Stimulated activated CD8-positive, alpha-beta memory T cell treated with anti-CD3 and anti-CD28 coated beads, Interleukin-12 subunit alpha, Interleukin-12 subunit beta, amount 100 ng/mL, for 4 hours (primary cell): ENCODE measurements at places on chromosomes 7 and 10.

DNA sequence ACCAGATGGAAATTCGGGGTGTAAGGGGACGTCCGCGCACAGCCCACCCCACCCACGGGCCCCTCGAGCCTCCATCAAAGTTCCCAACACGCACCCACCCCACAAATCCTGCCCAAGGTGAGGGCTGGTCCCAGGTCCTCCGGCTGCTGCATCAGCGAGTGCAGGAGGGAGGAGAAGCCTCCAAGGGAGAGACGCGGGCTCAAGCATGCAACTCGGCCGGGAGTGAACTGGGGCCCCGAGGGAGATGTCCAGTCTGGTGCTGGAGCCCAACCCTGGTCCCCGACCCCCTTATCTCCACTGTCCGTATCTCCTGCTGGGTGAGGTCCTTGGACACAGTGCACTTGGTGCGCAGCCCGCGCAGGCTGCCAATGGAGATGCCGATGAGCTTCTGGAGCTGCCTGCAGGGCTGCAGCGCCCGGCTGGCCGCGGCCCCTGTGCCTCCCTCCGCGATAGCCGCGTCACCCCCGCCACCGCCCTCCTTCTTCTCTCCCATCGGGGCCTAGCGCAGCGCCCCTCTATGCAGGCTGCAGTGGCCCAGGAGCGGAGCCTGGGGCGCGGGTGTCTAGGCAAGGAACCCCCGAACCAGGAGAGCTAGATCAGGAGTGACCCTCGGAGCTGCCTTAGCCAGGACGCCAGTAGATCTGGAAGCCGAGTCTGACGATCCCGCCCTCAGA, 489.2 kb downstream of the ZNF33B start:
- DNase-seq: no peak

GRCh38 chr7:79301419-79301818, 152.0 kb downstream of the MAGI2 start:
- no peak for DNase-seq

GRCh38 chr7:24158975-24159374, 125.0 kb upstream of the NPY start:
- no peak for DNase-seq

DNA sequence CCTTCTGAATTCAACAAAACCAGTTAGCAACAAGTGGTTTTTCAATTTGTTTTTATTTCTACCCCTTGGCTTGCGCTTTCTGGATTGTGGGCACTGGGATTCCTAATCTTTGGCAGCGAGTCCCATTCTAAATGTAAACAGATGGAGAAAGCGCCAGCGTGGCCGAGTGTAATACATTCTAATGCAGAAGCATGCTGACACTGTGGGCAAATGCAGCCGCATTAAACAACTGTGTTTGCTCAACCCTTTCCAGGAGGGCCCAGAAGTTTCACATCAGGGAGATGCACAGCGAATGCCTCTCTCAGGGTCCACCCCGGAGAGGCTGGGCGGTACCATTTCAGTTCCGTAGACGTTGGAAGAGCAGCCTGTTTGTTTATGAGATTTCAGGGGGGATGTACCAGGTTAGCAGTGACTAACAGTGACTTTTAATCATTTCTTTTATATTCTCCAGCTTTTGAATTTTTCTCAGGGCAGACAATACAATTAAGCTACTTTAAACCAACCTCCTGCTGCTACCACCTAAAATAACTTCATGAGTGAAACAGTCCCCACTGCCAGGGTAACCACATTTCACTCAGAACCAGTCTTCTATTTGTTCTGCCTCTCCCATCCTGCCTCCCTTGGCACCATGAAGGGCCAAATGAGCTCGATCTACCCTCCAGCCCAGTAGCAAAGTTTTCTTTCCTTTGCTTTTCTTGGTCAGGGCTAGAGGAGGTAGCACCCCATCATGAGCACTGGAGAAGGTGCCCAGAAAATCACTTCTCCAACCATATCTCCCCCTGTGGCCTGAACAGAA, 164.2 kb upstream of the ITGB1 start:
- DNase-seq: no peak

DNA sequence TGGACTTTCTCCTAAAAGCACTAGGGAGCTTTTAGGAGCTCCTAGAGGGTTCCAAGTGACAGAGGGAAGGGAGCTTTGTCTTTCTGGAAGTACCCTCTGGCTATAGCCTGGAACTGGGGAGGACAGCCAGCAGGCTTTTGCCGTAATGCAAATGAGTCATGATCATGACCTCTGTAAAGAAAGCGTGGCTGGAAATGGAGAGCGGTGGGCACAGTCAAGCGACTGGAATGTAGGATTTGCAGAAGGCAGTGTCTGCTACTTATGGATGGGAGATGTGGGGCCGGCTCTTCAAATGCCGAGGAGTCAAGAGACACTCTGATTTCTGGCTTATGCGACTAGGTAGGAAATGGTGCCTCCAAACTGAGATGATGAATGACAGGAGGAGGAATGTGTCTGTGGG, 34.6 kb upstream of the PLPP4 start:
- no peak for DNase-seq

DNA sequence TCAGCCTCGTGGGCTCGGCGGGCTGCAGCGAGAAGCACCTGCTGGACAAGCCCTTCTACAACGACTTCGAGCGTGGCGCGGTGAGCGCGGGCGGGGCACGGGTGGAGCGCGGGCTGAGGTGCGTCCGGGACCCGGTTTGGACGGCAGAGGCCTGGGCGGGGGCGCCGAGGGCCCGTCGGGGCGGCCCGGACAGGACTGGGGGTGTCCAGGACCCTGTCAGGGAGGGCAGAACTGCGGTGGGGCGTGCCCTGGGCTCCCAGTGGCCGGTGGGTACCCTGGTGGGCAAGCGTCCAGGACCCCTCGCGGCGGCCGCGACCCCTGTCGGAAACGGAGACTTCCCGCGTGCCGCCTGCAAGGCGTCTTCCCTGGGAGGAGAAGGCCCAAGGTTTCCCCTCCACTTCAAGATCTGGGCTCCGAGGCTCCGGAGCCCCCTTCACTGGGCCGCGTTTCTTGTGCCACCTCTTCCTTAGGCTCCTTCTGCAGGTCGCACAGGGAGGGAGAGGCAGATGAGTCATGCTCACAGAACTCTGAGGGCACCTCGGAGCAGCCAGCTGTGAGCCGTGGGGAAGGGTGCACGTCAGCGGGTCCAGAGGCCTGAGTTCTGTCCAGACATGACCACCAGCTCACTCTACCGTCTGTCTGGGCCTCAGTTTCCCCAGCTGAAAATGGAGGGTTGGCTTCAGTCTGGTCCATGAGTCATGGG, 485 bp downstream of the ALOX5 start:
- no peak for DNase-seq

DNA sequence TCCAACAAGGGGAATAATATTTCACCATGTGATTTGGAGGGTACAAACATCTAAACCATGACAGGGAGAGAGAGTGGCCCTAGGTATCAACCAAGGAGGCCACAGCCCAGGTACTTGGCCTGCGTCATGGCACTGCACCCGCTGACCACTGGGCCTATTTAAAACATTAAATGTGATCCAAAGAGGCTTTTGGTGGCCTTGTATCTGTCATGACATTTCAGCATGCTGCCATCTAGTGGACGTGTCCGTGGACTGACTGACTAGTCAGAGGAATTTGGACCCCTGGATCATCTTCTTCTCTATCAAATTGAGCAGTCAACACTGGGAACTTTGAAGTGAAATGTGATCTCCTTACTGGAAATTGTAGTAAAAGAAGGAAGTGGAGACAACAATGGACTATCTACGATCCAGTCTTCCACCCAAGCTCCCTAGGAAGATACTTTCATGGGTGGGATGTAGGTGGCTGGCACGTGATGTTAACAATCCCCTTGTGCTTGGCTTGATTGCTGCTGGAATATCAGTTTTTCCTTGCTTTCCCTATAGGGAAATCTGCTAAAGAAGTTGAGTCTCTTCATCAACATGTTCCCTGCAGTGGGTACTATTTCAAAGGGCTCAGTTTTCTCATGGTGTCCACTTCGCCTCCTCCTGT, 24.6 kb upstream of the ITGA8 start:
- DNase-seq: no peak

- DNase-seq: peak; percentile 64
These were observed 18.3 kb downstream of the LRRC20 start for GRCh38 chr10:70363971-70364771.

DNA sequence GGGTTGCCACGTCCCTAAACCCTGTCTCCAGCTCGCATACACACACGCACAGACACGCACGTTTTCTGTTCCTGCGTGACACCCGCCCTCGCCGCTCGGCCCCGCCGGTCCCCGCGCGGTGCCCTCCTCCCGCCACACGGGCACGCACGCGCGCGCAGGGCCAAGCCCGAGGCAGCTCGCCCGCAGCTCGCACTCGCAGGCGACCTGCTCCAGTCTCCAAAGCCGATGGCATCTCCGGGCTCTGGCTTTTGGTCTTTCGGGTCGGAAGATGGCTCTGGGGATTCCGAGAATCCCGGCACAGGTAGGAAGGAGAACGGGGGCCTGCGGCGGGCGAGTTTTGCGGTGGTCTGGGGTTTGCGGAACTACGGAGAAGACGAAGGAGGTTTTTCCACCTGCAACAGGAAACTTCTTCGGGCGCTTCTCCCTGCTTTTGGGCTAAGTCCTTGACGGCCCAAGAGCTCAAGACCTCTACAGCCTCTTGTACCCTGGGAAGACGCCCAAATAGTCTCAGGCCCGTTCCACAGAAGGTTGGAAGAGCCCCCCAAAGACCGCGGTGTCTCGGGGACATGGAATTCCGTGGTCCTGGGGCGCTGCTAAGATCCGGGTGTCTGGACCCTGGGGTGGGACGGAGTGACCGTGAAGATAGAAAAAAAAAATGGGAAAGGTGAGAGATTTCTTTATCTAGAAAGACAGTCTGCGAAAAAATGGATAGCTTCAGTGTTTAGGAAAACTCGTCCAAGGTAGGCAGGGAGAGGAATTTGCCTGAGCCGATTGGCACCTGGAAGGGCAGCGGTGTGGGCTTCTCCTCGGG, at the start of gene GAD2:
GAD2 (plus strand) TSS at position 190 of the 811 bp plus-strand sequence; CDS start at position 226, 36 bp downstream.
- DNase-seq: no peak

DNA sequence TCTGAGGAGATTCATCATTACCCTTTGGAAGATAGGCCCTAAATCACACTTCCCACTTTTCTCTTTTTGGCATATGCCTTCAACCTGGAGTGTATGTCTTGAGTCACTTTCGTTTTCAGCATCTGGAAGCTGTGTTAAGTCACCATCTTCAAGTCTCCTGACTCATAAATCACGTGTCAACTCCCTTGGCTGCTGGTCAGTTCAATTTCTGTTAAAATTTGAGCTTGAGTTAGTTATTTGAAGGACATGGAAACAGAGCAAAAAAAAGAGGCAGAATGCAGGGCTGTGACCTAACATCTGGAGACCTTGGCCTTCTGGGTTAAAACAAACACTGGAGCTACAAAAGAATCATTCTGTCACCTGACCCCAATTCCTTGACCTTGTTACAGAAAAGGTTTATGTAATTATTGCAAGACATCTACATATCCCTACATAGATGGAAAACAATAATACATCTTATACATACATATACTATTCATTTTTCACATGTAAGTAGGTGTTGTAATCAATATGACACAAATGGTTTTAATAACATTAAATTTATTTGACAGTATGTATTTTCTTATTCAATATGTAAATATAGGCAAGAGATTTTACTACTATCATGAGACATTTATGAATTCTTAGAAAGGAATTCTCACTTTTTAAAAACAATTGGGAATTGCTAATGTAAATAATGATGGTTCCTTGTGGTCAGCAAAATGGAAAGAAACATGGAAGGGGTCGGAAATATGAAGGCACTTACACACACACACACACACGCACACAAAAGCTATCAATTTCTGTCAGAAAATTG, 169.7 kb upstream of the PHYHIPL start:
- no peak for DNase-seq

DNA sequence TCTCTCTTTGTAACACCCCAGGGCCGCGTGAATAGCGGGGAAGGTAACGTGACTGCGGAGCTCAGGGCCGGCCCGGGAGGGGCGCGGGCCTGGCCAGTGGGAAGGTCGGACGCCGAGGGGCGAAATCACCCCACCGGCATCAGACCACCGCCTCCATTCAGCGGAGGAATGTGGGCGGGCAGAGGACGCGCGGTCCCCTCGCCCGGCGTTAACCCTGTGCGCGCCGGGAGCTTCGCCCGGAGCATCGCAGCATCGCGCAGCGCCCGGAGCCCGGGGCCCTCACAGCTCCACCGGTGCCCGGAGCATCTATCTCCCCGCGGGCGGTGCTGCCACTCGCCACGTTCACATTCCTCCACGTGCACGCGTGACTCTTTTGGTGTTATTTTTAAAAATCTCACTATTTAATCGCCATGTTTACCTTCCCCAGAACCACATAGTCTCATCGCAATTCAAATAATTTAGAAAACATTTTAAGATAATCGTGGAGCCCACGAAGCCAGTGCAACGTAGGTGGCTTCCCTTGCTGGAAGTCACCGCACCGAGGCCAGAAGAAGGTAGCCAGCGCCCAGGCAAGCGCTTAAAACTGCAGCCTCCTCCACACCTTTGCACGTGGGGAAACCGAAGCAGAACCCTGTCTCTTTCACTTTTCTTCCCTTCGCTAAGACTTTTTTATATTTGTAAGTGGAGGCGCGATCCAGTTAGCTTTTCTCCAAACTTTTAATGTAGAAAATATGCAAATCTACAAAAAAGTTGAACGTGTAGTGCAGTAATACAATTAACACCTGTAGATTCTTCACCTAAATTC, 21.8 kb downstream of the FGFBP3 start:
- DNase-seq: peak; percentile 13

GRCh38 chr7:106504207-106504606, 156.8 kb downstream of the CCDC71L start:
- DNase-seq: no peak

- no peak for DNase-seq
These were observed 109.1 kb downstream of the CHCHD3 start for GRCh38 chr7:132972745-132973144.

DNA sequence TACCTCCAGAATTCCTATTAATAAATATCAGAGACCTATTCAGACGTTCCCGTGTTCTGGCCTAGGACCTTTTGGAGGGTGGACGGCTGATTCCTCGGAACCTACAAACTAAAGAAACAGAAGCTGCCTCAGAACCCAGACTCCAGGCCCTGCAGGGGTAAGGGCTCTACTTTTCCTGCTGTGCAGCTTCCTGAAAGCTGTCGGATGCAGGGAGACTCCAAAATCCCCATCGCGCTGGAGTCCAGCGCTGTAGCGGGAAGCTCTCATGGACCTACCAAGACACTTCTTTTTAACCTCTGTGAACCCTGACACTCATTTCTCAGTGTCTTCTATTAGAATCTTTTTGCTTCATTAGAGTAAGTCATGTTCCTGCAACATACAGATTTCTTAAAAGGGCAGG, 244.5 kb upstream of the PITRM1 start:
- no peak for DNase-seq

DNA sequence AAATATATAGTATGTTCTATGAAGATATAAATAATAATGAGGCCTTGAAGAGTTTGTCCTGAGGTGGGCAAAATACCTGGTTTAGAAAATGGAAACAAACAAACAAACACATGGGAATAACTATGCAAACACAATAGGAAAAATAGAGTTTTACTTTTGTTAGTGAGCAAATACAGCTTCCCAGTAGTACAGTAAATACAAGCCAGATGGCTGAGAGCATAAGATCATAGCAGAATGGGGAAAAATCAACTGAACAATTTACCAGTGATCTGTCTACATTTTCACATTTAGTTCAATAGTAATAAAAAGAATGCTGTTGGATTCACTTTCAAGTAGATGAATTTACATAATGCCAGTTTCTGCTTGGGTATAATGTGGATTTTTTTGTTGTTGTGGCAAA, 45.1 kb downstream of the ADD3 start:
- no peak for DNase-seq
